ENCODE measurements at places on chromosomes 13 and 19.

DNA sequence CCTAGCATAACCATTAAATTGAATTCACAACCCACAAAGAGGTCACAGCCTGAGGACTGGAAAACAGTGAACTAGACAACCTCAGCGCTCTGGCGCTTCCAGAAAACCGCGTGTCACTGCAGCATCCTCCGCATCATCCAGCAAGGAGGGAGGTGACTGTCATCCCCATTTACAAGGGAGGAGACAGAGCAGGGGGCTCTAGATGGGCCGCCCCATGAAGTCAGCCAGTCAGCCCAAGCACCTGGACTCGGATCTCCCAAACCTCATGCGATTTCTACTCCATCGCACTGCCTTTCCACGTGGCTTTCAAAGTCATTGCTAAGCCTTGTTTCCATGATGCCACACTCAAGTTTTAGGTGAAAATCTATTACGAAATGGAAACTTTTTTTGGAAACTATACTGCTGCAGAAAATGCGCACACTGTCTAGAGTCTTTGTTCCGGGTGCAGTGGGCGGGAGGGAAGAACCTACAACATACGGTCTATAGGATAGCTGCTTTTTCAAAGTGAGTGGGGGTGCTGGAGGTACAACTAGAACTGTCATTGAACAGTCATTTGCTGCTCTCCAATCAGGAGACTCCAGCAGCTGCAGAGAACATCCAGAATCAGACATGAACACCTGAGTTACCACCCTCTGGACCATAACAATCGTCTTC, 2.8 kb downstream of the AP3D1 start:
- peak; percentile 82 for DNase-seq

DNA sequence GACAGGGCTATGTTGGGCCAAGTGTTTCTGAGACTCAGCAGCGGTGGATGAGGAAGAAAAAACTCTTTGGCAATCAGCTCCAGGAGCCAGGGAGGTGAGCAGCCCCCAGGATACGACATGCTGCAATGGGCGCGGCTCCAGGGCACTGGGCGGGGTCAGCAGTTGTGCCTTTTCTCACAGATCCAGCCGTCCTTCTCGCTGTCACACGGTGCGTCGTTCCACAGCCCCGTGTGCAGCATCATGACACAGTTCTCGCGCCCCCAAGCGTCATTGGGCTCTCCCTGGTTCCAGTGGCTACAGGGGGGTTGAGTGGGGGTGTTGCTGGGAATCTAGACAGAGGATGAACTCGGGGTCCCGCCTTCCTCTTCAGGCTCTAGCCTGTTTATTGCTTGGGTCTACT, 2.7 kb downstream of the CLEC4G start:
- DNase-seq = no peak

GRCh38 chr19:40524133-40524549, 52.5 kb upstream of the SHKBP1 start:
- DNase-seq = no peak

GRCh38 chr13:112926003-112926402, 43.0 kb upstream of the MCF2L start:
- no peak for DNase-seq

GRCh38 chr13:99257291-99257690, 888 bp downstream of the GPR18 start:
- no peak for DNase-seq
